HFF-Myc (cell line): ENCODE measurements at places on chromosomes 7 and 10.

DNA sequence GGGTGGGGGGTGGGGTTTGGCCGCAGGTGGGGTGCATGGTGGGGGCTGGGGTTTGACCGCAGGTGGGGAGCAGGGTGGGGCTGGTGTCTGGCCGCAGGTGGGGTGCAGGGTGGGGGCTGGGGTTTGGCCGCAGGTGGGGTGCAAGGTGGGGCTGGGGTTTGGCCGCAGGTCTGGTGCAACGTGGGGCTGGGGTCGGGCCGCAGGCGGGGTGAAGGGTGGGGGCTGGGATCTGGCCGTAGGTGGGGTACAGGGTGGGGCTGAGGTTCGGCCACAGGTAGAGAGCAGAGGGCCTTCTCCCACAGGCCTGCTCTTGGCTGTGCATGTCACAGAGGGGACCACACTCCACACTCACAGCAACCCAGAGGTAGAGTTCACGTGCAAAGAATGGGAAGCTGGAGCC, 586.6 kb downstream of the PTPRN2 start:
- no peak for DNase-seq

GRCh38 chr7:38940774-38941173, 31.8 kb upstream of the VPS41 start:
- no peak for DNase-seq

DNA sequence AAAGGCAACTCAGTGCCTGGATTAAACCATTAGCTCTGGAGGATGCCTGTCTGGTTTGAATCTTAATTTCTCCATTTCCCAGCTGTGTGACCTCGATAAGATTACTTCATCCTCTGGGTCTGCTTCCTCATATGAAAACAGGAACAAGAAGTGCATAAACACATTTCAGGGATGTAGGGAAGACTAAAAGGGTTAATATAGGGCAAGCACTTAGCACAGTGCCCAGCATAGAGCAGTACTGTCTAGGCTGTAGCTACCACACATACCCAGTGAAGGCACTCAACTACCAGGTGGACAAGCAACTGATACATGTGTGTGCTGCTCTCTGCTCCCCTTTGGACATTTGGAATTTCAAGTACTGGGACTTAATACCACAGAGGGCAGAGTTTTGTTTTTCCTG, 85.4 kb downstream of the KCNMA1 start:
- no peak for DNase-seq

DNA sequence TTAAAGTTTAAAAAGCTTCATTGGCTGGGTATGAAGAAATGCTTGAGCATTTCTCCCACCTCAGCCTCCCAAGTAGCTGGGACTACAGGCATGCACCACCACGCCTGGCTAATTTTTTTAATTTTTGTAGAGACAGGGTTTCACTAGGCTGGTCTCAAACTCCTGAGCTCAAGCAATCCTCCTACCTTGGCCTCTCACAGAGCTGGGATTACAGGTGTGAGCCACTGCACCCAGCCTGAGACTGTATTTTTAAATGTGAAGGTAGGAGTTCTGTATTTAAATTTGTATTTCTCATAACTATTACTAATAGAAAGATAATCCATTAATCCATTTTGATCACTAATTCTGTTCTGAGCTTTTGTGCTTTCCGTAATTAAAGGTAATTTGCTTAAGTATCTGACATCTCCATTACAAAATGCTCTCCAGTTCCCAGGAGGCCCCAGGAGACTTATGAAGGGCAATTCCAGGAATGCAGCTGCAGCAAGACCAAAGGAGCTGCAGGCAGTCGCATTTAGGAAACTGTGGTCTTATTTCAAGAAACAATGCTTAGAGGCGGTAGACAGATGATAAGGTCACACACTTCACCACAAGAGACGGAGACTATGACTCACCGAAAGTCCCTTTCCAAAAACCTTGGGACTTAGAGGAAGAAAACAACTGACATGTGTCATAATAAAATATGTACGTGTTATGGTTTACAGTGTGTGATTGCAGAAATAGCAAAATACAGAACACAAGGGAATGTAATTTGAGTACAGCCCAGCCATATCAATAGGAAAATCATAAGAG, 23.3 kb downstream of the YAE1 start:
- peak; percentile 42 for DNase-seq

- DNase-seq: no peak
Observed at GRCh38 chr7:159370-160270, 32.8 kb upstream of the FAM20C start.

- no peak for DNase-seq
Observed at GRCh38 chr7:130337410-130337971, 7.1 kb upstream of the CPA5 start.

GRCh38 chr10:97210543-97210960, 24.8 kb upstream of the SLIT1 start:
- peak; percentile 43 for DNase-seq

DNA sequence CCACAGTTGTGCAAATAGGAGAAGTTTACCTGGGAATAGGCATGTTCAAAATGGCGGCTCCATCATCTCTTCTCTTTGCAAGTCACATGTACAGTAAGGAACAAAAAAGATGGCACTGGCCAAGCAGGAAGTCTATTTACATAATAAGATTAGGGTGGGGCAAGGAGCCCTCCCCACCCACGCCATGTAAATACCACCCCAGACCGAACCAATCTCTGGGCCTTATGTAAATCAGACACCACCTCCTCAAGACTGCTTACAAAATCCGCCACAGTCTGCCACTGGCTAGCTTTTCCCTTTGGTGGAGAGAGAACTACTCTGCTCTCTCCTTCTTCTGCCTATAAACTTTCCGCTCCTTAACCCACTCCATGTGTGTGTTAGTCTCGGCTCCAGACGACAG, 1496.3 kb downstream of the REEP3 start:
- DNase-seq: no peak

- DNase-seq: no peak
Observed at GRCh38 chr10:93945819-93946218, 47.9 kb upstream of the PLCE1 start.

DNA sequence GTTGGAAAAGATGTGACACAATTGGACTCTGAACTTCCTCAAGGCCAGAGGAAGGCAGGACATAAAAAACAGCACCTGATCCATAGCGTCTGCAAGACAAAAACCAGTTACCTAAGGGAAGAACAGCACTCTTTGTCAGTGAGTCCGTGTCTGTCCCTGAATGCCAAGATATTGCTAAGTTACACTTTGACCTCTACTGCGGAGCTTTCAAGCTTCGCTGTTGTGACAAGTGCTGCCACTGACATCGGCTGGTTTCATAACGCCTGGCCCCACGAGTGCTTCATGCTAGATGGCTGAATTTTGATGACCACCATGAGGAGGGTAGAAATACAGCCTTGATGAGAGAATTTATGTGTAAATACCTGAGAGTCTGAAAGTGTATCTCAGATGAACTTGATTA, 49.7 kb upstream of the JAZF1 start:
- no peak for DNase-seq

DNA sequence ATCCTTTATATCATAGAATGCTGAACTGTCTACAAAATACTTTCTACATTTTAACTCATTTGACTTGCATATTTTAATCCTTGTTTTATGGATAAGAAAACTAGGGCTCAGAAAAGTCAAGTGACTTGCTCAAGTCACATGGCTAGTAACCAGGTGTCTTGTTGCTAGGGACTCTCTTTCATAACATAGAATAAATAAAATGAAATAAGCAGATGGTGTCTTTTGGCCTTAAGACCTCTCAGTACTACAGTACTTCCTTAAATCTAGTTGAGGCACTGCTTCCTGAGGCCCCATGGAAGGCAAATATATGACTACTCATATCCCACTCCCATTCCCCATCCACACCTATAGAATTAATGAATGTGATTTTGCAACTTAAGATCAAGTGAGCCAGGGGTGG, 87.9 kb downstream of the CDK6 start:
- DNase-seq: no peak

DNA sequence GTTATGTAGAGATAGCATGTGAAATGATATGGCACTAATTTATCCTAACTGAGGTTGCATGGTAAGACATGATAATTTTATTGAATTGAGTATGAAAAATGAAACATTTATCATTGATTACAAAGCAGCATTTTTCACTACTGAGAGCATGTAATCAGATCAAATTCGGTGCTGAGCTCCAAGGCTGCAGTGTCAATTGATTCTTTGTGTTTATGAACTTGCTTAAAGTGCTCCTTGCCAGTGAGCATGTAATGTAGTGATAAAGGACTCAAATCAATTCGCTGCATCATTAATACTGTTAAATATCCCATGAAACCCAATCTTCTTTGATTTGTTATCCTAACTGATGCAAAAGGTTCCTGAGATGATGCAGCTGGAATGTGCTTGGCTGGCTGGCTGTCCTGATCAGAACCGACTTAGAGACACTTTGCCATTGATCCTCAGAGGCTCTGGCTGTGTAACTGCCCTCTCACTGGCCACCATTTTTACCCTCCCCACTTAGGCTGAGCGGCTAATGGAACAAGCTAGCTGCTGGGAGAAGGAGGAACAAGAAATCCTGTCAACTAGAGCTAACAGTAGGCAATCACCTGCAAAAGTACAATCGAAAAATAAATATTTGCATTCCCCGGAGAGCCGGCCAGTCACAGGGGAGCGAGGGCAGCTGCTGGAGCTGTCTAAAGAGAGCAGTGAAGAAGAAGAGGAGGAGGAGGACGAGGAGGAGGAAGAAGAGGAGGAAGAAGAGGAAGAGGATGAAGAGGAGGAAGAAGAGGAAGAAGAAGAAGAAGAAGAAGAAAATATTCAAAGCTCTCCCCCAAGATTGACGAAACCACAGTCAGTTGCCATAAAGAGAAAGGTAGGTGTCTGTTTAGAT, 89.8 kb upstream of the SAMD8 start:
- DNase-seq: no peak

DNA sequence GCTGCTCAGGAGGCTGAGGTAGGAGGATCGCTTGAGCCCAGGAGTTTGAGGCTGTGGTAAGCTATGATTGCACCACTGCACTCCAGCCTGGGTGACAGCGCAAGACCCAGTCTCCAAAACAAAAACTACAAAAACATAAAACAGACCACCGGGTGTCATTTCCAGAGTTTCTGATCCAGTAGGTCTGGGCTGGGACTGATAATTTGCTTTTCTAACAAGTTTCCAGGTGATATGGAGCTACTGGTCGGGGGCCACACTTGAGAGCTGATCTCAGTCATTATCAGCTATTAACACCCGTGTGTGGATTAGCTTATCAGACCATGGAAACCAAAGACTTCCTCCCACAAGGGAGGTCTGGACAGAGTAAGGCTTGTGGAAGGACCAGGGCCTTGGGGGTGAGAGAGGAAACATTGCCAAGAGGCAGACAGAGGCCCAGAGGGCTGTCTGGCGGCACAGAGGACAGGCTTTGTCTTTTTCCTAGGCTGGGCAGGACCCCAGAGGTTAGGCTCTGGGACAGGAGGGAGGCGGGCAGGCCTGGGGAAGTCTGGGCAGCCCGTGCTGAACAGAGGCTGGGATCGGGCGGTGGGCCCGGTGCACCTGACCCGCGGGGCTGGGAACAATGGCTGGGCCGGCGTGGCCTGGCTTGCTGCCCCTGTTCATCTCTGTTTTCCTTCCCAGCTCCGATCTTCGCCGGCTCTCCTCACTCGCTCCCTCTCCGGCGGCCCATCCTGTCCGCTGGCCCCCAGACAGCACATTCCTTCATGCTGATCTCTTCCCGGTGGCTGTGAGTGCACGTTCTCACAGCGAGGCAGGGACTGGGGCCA, 25.2 kb downstream of the TMEM270 start:
- no peak for DNase-seq

- no peak for DNase-seq
Observed at GRCh38 chr10:102595293-102595692, 49.0 kb upstream of the TRIM8 start.

DNA sequence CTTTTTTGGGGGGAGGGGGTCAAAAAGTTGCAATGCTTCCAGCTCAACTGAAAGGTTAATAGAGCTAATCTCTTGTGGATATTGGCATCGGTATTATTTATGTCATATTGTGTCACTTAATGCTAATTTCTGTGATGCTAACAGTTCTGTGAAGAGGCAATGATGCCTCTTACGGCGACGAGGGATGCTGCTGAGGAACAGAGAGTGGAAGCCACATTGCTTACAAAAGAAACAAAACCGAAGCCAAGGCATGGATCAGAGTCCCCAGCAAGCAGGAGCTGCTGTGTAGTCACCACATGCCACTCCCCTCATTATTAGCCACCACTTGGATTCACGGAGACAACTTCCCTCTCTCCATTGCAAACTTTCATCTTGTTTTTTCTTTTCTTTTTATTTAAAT, 536.5 kb upstream of the MGMT start:
- DNase-seq: no peak

DNA sequence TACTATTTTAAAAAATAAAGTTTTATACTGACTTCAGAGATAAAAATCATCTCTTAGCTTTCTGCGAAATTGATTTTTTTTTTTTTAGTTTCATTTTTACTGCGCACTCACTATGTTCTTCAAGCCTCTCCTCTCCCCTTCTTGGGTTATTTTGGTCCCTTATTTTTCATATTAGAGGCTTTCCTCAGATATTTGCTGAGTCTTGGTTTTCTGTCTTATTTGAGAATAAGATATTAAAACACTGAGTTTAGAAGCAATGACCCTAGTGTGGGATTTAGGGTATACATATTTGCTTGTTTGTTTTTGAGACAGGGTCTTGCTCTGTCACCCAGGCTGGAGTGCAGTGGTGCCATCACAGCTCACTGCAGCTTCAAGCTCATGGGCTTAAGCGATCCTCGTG, 59.9 kb downstream of the SND1 start:
- no peak for DNase-seq

DNA sequence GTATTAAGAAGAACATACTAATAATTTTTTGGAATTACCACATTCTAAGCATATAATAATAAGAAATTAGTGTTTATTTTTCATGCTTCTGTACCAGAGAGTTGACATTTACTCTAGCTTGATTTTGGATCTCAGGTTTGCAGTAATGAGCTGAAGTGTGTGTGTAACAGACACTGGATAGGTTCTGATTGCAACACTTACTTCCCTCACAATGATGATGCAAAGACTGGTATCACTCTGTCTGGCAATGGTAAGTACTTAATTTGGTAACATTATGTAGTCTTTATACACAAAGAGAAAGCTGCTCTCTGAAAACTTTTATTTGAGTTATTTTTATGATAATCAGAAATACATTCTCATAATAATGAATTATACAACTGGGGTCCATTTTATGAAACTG, 54.1 kb downstream of the SRI start:
- DNase-seq: no peak

GRCh38 chr7:2661602-2662272, 26.3 kb upstream of the AMZ1 start:
- DNase-seq: no peak

GRCh38 chr7:142690554-142691182, 58.6 kb upstream of the PRSS1 start:
- no peak for DNase-seq

DNA sequence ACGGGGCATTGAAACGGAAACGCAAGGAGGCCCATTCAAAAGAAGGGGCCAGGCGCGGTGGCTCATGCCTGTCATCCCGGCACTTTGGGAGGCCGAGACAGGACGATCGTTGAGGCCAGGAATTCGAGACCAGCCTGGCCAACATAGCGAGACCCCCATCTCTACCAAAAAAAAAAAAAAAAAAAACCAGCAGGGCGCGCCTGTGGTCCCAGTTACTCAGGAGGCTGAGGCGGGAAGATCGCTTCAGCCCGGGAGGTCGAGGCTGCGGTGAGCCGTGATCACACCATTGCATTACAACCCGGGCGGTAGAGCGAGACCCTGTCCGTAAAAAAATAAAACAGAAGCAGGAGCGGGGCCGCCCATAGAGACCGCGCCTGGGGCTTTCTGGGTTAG, 396 bp downstream of the PSMG3 start:
- DNase-seq: no peak

- DNase-seq: no peak
Observed at GRCh38 chr10:112532189-112532588, 85.2 kb downstream of the VTI1A start.

- DNase-seq: no peak
Observed at GRCh38 chr10:102779680-102780526, 36.2 kb downstream of the WBP1L start.
